Activated T-helper 17 cell treated with anti-CD3 and anti-CD28 coated beads, Interleukin-2, amount 50 U/mL, for 72 hours (primary cell): ENCODE measurements at places on chromosomes 2 and 18. TPM values are rescaled to one million over a fixed set of nuclear protein-coding genes. Genes with fewer than 3 reads are reported as not detected.
A peak's percentile ranks its signal among the peaks of the same experiment; 100 is the strongest.

REG3A gene
- not detected for total RNA-seq

- no peak for ATAC-seq
Measured at GRCh38 chr18:3368193-3368592, 81.8 kb upstream of the TGIF1 start.

DNA sequence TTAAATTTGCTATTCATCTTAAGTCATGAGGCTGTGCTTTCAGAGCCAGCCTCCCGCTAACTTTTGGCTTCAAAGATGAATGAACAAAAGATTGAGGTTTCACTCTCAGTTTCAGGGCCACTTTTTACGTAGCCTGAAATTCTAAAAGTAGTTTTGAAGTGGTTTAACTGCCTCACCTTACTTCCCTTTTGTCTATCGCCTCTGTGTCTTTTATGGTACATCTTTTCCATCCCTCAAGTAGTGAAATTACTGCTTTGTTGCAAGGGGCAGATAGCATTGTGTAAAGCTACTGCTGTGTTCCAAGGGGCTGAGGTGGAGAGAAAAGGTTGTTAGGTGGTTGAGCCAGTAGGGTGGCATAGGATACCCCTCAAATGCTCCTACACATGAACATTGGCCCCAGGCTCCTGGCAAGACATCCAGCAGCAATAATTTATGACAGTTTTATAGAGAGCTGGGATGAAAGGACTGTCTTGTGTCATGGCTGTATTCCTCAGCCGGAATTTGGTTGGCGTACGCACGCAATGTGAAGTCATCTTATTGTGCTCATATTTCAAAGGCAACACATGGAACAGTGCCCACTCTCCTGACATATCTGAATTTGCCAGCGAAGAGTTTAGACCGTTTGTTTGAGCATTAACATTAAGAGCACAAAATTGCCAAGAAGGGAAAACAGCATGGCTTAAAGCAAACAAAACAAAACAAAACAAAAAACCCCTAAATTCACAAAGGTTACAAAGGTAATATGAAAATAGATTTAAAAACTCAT lies 32.2 kb downstream of the QPCT start:
- ATAC-seq: peak; percentile 89

GRCh38 chr2:239376351-239376750 lies 24.5 kb downstream of the HDAC4 start:
- no peak for ATAC-seq

DOK6 gene
- total RNA-seq: not detected

GRCh38 chr18:54192900-54193299 lies 31.6 kb downstream of the MBD2 start:
- no peak for ATAC-seq
